NCI-H460 (cell line): ENCODE measurements at places on chromosomes 3 and 15.

DNA sequence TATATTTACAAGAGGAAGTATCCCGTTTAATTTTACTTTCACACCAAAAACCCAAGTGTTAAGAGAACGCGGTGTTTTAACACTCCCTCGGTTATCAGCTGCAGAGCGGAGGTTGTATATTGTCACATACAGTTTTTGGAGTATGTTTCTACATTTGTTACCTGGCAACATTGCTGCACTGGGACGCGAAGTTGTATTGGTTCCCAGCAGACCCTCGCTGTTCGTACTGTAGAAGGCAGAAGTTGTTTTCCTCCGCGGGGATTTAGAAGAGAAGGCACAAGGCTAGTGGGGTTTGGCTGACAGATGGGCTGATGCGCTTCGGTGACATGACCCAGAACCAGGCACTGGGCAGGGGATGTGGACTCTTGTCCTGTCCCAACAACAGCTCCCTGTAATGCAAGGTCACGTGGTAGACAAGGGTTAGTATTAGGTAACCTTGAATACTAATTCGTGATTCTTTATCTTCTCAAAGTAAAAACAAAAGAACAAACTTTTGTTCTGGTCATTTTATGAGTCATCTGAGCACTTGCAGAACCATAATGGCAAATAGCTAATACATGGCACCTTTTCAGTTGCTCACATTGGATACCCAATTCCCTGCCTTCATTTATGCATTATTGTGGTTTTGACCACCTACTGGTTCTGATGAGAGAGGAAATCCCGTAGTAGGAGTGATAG, 230.4 kb upstream of the BHLHE40 start:
- DNase-seq, result no peak

GRCh38 chr15:58438956-58439355, 7.2 kb downstream of the LIPC start:
- peak; percentile 17 for DNase-seq

GRCh38 chr3:52218937-52219650, 6.4 kb downstream of the TLR9 start:
- no peak for DNase-seq

DNA sequence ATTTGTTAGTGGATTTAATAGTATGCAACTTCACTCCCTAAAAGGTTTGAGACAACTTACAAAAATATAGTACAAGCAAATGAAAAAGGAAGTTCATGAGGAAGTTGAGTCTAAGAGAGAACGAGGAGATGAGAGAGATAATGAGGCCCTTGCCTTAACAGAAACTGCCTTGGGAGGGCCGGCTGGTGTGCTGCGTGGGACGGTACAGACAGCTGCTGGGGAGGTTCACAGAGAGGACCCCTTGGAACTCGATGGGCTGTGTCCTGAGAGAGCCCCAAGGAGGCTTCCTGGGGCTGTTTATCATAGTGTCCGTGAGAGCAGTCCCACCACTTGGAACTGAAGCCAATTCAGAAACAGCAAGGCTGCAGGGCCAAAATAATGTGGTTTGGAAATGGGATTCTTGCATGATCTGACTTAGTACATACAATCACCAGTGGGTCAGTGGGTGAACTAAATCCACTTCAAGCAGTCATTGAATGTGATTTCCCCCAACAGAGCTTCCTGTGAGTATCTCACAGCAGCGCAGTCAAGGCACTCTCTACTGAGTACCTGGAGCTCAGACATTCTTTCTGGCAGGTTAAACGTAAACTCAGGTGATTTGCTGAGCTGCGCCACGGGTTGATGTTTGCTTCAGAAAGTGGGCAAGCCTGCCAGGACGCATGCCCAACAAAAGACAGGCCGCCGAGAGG, 90.8 kb downstream of the CRTC3 start:
- no peak for DNase-seq

GRCh38 chr15:35705884-35706585, 160.1 kb upstream of the DPH6 start:
- no peak for DNase-seq

GRCh38 chr3:13015286-13016082, 57.7 kb downstream of the IQSEC1 start:
- DNase-seq, result no peak

- no peak for DNase-seq
These were observed 41.8 kb downstream of the ITGB5 start for GRCh38 chr3:124845406-124845805.
